ENCODE measurements at places on chromosomes 3 and 15.

- no peak for DNase-seq
Measured at GRCh38 chr3:186612721-186613636, at the start of gene AHSG. Gene AHSG, plus strand, starts transcription at chr3:186613060. Its CDS starts 82 bp downstream, at chr3:186613142.

DNA sequence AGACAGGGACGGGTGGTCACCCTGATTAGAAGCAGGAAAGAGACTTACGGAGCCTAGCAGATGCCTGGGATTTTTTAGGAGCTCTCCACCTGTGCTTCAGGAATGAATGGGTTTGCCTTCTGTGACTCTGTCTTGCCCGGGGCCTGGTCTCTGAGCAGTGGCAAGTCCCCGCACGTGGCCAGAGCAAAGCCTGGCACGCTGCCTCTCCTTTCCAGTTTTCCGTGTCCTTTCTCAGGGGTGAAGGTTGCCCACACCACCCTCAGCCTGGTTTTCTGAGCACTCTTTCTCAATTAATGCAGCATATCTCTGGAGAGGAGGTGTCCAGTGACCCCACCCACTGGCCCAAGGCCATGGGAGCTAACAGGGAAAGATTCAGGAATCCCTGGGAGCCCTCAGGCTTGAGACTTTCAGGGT is 14.5 kb upstream of the CHST14 start:
- DNase-seq = no peak

- no peak for DNase-seq
Measured at GRCh38 chr3:80087767-80088166, 320.0 kb upstream of the ROBO1 start.

GRCh38 chr3:172085557-172085895 is 46.1 kb downstream of the FNDC3B start:
- no peak for DNase-seq

GRCh38 chr3:112338021-112338726 is 5.2 kb downstream of the CD200 start:
- DNase-seq = no peak
